Posterior vena cava (tissue), 2 donors: ENCODE measurements at places on chromosomes 4 and X. TPM values are rescaled to one million over a fixed set of nuclear protein-coding genes. Genes with fewer than 3 reads are reported as not detected.

USP17L25 gene
- not detected for total RNA-seq

GRCh38 chr4:134345244-134345643 lies 143.7 kb upstream of the PABPC4L start:
- DNase-seq: no peak

GRCh38 chr4:26701786-26702227 lies 117.9 kb downstream of the TBC1D19 start:
- DNase-seq: no peak

RIPPLY1 gene
- 0.57 TPM for total RNA-seq

- no peak for DNase-seq
Observed at GRCh38 chr4:27638163-27638915, 777.7 kb downstream of the STIM2 start.

POF1B gene
- total RNA-seq: 1.5 TPM

PNPLA4 gene
- 12.4 TPM for total RNA-seq

- DNase-seq: peak; percentile 95
Observed at GRCh38 chr4:56799824-56800756, 21.4 kb downstream of the SPINK2 start.

BMPR1B gene
- 13.9 TPM for total RNA-seq

CSAG2 gene
- total RNA-seq: not detected

DNA sequence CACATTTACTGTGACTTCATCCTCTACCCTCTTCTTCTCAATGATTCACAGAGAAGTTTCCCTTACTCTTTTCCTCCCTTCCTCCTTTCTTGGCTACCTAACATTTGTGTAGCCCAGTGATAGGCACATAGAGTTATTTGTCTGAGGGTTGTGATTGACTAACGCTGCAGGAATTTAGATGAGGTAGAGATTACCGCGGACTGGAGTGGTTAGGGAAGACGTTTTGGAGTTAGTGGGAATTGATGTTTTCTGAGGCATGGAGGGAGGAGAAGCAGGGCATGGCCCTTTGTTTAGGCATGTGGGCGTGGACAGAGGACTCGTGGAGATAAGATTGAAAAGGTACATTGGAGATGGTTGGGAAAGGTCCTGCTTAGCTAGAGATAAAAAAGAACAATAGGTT lies 246.7 kb downstream of the GPAT3 start:
- DNase-seq: no peak

DNA sequence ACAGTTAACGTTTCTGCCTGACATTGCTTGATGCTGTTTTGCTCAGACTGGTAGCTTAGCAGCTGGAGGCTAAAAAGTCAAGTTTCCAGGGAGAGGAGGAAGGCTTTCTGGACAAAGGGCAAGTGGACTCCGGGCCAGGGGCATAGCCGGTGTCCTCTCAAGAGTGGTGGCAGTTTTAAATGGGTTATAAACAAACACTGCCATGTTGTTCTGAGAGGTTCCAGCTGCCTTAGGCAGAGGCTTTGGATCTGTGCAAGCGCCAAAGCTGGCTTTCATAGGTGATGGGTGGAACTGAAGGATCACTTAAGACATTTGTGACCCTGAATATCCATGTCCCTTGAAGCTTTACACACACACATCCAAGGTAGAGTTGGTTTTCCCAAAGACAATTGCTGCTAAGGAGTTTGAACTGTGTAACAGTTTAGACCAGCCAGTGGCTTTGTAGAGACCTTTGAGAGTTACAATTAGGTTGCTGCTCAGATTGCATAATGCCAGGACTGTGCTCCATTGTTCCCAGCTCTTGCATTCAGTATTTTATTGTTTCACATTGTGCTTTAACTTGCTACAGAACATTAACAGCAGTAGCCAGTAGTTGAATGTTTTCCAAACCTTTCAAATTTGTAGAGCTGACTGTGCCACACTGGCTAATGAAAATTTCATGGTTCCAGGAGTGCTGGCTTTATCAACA lies 54.1 kb upstream of the AP1S2 start:
- no peak for DNase-seq

NEIL3 gene
- 0.46 TPM for total RNA-seq

DNA sequence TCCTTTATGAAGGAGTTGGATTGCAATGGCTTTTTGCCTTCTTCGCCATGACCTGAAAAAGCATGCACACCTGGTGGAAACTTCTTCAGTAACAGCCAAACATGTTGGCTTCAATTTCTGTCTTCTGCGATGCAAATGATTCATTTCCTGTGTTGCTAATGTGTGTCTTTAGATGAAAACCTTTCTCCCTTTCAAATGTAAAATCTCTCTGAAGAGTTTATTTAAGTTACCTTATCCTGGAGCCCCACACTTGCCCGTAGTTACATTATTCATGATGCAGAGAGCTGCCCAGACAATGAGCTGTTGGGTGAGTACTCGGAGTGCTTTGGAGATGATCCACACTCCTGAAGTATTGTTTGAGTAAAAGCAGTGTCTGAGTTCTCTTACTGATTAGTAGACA lies 1100.9 kb downstream of the RPA4 start:
- DNase-seq: no peak

- no peak for DNase-seq
Observed at GRCh38 chrX:117487421-117487820, 629.2 kb downstream of the KLHL13 start.

- DNase-seq: peak; percentile 78
Observed at GRCh38 chr4:6991771-6992557, 51.2 kb upstream of the TADA2B start.

GRCh38 chr4:158770671-158771070 lies 1.8 kb downstream of the FNIP2 start:
- DNase-seq: no peak

DNA sequence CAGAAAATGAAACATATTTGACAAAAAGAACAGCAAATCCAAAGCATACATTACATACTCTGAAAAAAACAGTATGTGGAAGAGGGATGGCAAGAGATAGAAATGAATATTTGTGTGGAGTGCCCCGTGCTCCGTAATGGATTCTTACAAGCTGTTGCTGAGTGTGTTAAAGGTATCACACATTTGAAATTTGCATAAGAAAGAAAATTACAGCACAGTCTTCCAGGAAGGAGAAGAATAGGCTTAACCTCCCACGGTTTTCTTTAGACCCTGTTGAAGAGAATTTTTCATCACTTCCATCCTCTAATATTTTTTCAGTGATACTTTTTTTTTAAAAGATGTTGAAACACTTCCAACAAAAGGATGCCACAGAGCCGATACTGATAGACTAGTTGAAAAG lies 1489.4 kb downstream of the RAPGEF2 start:
- no peak for DNase-seq

DNA sequence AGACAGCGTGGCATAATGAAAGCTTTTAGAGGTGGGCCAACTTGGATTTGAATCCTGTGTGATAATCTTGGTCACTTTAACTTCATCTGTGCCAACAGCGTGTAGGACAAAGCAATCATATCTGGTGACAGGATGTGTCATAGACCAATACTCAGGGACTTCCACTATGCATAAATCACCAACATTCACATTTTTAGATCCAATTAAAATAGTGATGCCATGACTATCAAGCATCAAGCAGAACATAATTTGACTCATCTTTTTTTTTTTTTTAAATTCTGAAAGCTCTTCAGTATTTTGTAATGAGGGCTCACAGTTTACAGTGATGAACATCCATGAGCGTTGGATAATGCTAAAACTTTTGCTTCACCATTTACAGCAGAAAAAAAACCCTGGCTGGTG lies 27.3 kb upstream of the RAPGEF2 start:
- no peak for DNase-seq

DNA sequence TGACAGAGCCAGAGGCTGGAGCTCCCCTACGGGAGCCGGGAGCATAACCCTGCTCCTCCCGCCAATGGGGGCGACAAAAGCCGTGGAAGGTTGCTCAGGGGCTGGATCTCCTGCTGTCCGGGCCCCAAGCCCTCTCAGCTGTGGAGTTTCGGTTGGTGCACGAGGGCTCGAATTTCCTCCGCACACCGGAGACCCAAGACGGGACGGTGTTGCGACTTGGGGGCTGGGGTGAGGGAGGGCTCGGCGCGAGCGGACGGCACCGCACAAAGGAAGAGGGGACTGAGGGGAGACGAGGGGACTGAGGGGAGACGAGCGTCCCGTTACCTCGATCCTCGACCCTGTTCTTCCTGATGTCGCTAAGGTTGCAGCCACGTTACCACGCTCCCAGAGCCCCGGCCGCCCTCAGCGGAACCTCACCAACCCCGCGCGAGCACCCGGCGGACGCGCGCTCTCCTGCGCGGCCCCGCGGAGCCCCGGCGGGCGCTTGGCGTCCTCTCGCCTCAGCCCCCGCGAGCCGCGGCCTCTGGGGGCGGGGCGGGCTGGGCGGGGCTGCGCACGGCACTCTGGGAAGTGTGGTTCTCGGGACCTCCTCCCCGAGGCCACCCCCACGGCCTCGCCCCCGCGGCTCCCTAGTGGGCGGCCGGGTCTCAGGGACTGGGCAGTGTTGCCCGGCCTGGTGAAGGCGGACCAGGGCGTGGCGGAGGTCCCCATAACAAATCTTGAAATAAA lies at the start of gene KLHL8:
Gene KLHL8 (minus strand): TSS at position 525 of the 729 bp plus-strand sequence. CDS start 25,079 bp downstream, outside the sequence.
- DNase-seq: peak; percentile 95

CT47B1 gene
- not detected for total RNA-seq

DNA sequence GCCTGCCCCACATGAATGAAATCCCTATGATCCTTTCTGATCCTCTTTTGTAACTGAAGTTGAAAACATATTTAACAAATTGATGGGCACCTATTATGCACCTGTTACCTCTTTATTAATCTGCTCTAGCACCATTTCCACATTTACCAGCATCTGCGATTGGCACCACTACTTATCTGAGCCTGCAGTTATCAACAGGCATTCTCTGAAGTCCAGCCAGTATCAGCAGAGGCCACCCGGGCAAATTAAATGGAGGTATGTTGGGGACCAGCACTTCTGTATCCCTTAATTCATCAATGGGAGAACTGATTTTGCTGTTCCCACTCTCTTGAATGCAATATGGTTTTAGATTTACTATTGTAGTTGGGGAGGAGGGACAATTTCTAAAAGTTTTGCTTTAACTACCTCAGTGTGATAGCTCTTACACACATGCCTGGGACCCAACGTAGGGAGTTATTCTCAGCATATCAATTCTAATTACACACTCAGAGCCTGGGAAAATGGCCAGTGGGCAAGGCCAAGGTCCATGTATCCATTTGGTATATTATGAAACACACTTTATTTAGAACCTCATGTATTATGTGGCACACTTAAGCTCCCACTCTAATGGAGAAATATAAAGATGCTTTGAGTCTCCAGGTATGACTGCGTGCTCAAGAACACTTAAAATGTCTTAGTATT lies 1927.1 kb upstream of the PCDH7 start:
- no peak for DNase-seq

GRCh38 chr4:52964011-52964410 lies 101.9 kb downstream of the RASL11B start:
- no peak for DNase-seq

GRCh38 chr4:94944726-94945125 lies 187.0 kb downstream of the BMPR1B start:
- DNase-seq: no peak

GRCh38 chr4:121397941-121398601 lies 17.3 kb upstream of the QRFPR start:
- no peak for DNase-seq

GRCh38 chrX:39869846-39870601 lies 227.7 kb downstream of the BCOR start:
- DNase-seq: no peak

- DNase-seq: no peak
Observed at GRCh38 chr4:90317785-90318184, 190.6 kb downstream of the CCSER1 start.

- no peak for DNase-seq
Observed at GRCh38 chr4:5928274-5928673, 35.4 kb upstream of the CRMP1 start.

DNA sequence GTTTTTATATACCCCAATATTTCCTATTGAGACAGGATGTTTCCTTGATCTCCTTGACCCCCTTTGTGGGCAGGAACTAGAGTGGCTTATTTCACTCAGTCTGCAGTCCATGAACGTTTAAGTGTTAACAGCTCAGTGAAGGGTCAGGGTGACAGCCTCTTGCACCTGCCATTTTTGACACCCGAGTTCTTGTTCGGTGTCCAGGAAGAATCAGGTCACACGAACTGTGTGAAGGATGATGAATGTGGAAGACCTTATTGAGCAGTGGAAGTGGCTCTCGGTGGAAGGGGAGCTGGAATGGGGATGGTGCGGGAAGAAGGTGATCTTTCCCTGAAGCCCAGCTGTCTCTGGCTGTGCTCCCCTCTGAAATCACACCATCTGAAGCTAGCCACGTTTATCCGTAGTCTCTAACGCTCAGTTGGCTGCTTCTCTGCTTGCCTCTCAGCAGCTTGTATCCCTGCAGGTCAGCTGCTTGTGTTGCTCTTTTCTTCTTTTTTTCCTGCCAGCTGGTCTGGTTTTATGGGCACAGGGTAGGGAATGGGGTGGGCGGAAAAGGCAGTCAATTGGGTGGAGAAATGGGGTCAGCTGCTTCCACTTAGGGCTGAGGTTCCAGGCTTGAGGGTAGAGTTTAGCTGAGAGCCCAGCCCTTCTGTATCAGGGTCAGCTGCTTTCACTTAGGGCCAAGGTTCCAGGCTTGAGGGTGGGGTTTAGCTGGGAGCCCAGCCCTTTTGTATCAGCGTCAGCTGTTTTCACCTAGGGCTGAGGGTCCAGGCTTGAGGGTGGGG lies 29.0 kb upstream of the CCNG2 start:
- DNase-seq: no peak
